ENCODE measurements at places on chromosomes 6 and 20.

- DNase-seq = no peak
These were observed 96.2 kb downstream of the RPP40 start for GRCh38 chr6:4907602-4908001.

GRCh38 chr6:45434381-45434700, 56.6 kb upstream of the SUPT3H start:
- DNase-seq = no peak

GRCh38 chr6:65638047-65638831, 68.8 kb downstream of the EYS start:
- no peak for DNase-seq

DNA sequence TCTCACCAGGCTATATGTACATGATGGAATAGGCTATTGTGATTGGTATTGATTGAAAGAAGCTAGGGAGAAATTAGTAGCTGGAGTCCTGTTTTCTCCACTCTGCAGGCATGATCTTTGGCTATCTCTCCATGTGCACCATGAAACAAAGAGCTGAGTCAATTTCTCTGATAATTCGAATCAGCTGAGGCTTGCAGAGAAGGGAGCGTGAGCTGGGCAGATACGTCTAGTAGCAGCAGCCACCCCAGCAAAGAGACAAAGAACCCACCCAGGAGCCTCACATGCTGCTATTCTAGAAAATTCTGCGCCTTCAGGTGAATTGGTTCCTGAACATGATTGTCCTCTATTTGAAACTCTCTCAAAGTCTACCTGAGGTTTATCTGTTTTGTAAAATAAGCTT, 6.9 kb upstream of the SGK1 start:
- DNase-seq = no peak

DNA sequence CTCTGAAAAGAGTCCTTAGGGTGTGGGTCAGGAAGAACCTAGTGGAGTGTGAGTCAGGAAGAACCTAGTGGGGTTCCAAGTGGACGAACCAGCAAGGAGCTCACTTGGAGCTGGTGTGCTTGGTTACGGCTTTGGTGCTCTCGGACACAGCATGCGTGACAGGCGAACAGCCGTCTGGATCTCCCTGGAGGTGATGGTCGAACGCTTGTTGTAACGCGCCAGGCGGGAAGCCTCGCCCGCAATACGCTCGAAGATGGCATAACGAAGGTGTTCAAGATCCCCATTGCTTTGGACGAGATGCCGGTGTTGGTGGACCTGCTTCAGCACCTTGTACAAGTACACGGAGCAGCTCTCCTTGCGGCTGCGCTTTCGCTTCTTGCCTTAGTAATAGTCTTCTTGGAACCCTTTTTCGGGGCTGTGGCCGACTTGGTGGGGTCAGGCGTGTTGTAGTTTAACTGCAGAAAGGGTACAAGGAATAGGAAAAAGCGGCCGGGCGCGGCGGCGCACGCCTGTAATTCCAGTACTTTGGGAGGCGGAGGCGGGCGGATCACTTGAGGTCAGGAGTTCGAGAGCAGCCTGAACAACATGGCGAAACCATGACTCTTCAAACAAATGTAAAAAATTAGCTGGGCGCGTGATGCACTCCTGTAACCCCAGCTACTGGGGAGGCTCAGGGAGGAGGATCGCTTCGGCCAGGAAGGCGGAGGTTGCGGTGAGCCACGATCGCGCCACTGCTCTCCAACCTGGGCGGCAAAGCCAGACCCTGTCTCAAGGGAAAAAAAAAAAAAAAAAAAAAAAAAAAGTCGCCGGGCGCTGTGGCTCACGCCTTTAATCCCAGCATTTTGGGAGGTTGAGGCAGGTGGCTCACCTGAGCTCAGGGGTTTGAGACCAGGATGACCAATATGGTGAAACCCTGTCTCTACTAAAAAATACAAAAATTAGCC, 48.0 kb downstream of the OR2B2 start:
- DNase-seq = no peak

DNA sequence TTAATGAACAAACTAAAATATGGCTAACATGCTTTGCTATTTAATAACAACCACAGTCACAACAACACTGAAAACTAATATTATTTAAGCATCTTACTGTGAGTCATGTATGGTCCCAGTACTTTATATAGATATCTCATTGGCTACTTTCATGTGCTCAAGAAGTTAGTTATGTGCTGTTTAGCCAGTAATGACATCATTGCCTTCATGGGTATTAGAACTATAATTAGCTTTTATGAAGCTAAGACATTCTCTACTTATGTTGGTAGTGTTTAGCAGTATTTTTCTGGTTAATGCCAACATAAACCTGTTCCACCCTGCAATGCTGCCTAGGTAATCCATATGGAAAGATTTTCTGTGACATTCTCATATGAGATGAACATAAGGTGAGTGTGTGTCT, 56.1 kb downstream of the ADGRG6 start:
- no peak for DNase-seq

GRCh38 chr6:135163440-135163738, 17.7 kb upstream of the MYB start:
- DNase-seq = peak; percentile 6

- DNase-seq = no peak
These were observed 10.2 kb downstream of the CHMP4B start for GRCh38 chr20:33821270-33821836.

DNA sequence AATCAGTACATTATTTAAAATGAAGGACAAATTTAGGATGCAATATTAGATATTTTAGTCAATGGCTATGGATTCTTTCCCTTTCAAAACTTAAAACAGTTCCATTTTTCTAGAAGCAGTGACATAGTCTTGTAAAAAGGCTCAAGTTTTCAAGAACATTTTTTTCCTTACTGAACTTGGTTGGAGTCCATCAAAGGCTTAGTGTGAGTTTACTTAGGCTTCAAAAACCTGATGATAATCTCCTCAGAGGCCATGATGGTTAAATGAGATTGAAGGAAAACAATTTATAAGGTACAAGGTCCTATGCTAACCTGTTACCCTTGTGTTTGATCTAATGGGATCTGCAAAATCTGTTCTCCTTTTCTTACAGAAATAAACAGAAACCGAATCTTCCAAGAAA, 531.8 kb downstream of the UTRN start:
- no peak for DNase-seq

GRCh38 chr6:5256952-5257351, 3.8 kb downstream of the LYRM4 start:
- no peak for DNase-seq

- no peak for DNase-seq
These were observed 25.5 kb upstream of the VEGFA start for GRCh38 chr6:43744491-43744890.

GRCh38 chr20:49349694-49350252, 71.9 kb upstream of the ZNFX1 start:
- DNase-seq = no peak

DNA sequence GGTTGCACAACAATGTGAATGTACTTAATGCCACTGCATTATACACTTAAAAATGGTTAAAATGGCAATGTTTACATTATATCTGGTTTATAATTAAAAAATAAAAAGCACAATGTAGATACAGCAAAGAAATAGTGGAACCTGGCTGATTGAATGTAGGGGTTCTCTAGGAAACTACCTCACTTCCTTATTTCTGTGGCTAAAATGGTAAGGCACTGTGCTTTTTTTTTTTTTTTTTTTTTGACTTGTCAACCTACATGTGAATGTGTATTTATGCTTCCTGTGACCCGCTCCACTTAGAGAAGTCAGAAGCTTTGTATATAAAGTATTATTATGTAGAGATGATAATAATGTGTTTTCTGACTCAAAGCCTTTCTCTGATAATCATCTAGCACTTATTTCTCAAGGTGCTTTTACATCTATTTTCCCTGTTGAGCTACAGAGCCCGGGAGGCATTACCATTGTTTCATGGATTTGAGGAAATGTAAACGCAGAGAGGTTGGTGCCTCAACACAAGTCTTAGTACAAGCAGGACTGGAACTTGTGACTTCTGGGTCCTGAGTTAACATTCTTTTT, 55.0 kb downstream of the SOX4 start:
- DNase-seq = no peak

DNA sequence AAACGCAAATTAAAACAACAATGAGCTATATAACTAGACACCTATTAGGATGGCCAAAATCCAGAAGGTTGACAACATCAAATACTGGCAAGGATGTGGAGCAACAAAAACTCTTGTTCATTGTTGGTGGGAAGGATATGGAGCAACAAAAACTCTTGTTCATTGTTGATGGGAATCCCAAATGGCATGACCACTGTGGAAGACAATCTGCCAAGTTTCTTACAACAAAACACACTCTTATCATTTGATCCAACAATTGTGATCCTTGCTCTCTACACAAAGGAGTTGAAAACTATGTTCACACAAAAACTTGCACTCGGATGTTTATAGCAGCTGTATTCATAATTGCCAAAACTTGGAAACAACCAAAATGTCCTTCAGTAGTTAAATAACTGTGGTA, 61.8 kb upstream of the LAMA2 start:
- no peak for DNase-seq

DNA sequence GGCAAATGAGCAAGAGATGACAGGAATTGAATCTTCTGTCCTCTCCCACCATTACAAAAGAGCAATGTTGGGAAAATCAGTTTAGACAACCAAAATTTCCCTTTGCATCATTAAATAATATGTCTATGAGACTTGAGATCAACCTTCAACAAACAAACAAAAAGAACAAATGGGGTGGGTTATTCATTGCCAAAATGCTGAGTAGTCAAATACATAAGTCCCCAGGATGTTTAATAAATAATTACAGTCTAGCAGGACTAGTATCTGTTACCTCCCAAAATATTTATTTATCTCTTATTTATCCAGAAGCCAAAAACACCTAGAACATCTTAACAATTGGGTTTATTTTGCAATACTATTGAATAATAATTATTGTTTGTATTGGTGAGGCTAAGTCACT, 16.2 kb upstream of the IRAK1BP1 start:
- no peak for DNase-seq

DNA sequence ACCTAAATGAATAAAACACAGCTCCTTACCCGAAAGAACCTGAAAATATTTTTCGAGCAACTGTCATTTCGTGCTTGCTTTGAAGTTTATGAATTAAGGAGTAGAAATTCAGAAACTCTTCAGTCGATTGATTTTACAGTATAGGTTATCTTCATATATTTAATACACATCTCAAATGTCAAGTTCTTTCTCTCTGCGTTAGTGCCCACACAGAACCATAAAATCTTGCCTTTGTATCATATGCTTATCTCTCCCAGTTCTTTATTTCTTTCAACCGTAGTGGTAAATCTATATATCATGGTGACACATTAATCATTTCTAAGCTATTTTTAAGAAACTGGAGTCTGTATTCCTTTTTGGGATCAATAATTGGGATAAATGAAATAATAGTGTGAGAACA, 397.5 kb downstream of the CDKAL1 start:
- DNase-seq = no peak

- DNase-seq = no peak
These were observed 15.7 kb upstream of the AHCY start for GRCh38 chr20:34318609-34319443.

DNA sequence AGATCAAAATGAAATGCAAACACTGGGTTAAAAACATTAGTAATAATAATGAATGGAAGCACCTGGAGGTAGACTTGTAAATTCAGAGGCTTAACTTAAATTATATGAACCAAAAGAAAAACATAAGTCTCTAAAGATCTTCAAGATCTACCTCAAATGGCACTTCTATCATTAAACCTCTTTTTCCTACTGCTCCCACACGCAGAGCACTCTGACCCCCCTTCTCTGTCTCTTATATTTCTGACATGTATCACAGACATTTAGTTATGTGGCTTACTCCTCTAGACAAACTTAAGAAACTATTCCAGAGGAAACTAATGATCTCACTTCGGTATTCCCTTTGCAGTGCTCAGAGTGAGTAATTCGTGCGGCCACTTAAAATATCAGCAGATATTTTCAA, 1.1 kb downstream of the TBC1D32 start:
- DNase-seq = no peak

GRCh38 chr20:39878809-39879208, 810.2 kb downstream of the MAFB start:
- DNase-seq = no peak

- no peak for DNase-seq
These were observed 270.8 kb downstream of the BMP7 start for GRCh38 chr20:56995635-56996075.

- DNase-seq = no peak
These were observed 1.3 kb upstream of the SIRPA start for GRCh38 chr20:1893721-1894470.

DNA sequence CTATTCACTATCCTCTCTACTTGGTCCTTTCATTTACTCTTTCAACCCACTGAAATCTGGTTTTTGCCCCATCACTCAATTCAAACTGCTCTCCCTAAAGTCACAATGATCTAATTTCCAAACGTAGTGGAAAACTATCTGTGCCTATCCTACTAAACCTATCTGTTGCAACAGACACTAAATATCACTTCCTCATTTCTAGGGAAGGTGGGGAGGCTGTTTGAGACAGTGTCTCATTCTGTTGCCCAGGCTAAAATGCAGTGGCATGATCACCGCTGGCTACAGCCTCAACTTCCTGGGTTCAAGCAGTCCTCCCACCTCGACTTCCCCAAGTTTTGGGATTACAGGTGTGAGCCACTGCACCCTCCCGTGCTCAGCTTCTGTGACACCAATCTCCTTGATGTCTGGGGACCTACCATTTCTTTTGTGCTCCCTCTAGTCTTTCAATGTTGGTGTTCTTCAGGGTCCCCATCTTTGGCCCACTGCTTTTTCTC, 8.8 kb downstream of the RANBP9 start:
- no peak for DNase-seq

- no peak for DNase-seq
These were observed 145.6 kb downstream of the TASP1 start for GRCh38 chr20:13493143-13493542.

DNA sequence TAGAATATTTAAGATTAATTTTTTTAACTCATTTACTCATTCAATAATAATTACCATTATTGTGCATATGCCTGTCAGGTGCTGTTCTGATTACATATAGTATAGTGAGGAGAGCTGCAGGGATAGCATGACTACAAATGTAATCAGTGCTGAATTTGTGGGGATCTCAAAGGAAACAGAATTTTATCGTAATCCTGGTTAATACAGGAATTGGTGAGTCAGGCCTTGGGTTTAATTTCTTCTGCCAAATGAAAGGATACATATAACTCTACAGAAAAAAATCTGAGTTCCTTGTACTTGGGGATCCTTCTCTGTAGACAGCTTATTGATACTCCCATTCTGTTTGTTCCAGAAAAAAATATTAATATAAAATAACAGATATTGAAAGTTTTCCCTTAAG, 297.2 kb downstream of the GJA1 start:
- DNase-seq = no peak

GRCh38 chr20:62906647-62907375, 19.5 kb downstream of the DIDO1 start:
- no peak for DNase-seq

DNA sequence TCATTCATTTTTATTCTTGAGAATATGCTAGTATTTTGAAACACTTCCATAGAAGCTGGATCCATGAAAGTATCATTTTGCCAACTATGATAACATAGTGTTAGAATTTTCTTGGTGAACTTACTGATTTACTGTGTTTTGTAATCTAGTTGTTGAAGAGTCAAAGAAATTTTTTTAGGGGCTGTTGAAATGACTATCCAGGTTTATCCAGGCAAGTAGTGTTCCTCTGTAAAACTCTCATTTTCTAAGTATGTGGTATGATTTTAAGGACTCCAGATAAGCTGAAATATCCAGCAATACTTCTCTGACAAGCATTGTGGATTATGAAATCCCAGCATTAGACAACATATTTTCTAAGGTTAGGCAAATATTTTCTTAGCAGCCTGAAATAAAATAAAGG, 95.9 kb downstream of the GRIK2 start:
- DNase-seq = no peak

- DNase-seq = no peak
These were observed 120.5 kb upstream of the ENPP5 start for GRCh38 chr6:46291275-46291633.

GRCh38 chr6:63792736-63793464, 157.3 kb downstream of the PHF3 start:
- no peak for DNase-seq

Measured in T-helper 22 cell (primary cell).